ENCODE measurements at places on chromosomes 1 and 21.

- no peak for DNase-seq
Observed at GRCh38 chr1:68358439-68358838, 91.3 kb downstream of the RPE65 start.

DNA sequence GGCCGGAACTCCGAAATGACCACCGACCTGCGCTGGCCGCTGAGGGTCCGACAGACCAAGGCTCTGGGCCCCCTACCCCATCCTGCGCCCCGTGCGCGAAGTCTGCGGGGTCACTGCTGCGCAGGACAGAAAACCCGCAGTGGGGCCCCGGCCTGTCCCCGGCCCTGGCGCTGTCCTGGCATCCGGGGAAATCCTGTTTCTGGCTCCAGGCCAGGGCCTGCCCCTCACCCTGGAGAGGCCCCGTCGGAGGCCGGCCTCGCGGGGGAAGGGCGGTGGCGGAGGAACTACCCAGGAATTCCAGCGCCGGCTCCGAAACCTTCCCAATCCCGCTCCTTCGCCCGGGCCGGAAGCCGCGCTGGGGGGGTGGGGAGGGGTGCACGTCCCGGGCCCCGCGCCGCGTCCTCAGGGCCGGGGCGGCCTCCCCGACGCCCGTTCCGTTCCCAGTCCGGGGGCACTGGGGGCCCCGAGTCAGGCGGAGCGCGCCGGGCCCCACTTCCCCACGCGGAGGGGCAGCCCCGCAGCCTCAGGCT lies 77.0 kb downstream of the MORN1 start:
- DNase-seq, result peak; percentile 81

- DNase-seq, result no peak
Observed at GRCh38 chr1:61277121-61277690, 194.8 kb downstream of the NFIA start.

GRCh38 chr21:45411810-45412206 lies 6.8 kb downstream of the COL18A1 start:
- no peak for DNase-seq

GRCh38 chr1:9822897-9823692 lies 670 bp downstream of the CLSTN1 start:
- peak; percentile 21 for DNase-seq

GRCh38 chr1:8450312-8450711 lies 132.4 kb downstream of the SLC45A1 start:
- no peak for DNase-seq

DNA sequence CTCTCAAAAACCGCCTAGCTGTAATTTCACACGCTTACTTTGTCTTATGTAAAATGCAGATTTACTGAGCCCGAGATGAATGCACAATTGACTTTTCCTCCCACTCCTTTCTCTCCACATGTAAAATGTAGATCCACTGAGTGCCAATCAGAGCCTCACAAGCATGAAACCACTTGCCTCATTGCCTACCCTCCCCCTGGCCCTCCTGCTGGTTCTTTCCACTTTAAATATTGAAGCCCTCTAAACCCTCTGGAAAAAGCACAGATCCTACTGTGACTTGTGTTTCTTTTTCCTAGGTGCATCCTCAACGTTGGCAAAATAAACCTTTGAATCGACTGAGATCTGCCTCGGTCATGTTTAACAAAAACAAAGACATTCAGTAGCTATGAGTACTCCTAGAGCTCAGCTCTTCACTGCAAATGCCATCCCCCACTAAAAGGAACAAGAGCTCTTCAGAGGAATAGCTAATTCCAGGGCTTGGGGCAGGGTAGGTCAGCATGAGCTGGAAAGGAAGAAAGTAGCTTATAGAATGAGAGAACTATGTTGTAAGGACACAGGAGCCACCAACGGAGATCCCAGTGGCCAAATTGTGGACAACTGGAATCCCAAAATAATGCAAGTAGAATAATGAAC lies 365.5 kb upstream of the RUNX1 start:
- DNase-seq, result peak; percentile 52

DNA sequence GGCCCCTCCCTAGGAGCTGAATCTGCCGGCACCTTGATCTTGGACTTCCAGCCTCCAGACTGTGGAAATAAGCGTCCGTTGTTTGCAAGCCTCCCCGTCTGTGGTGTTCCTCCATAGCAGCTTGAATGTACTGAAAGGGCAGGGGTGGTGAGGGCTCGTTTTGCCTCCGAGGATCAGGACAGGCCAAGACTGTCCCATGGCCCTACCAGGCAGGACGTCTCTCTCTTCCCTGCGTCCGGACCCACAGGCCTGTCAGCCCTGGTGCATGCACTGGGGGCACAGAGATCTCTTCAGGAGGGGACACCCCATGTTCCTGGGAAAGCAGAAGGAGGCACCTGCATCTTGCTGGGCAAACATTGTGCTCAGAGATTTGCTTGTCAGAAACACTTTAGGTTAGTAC lies 156.3 kb upstream of the C1orf174 start:
- DNase-seq, result no peak

DNA sequence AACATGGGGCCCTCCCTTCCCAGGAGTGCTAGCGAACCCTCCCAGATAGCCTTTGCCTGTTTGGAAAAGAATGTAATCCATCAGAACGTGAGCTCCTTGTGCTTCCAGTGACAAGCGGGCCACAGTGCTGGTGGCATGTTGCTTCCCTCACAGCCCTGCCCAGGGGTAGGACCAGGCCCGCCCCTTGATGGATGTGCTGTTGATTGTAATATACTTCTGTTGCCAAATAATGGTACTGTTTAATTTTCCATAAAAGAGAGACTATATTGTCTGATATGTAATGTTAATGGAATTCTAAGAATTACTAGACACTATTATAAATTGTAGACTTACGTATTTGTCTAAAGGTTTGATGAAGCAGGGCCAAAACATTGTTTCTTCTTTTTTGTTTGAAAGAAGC lies 16.4 kb downstream of the ATP5PO start:
- no peak for DNase-seq

DNA sequence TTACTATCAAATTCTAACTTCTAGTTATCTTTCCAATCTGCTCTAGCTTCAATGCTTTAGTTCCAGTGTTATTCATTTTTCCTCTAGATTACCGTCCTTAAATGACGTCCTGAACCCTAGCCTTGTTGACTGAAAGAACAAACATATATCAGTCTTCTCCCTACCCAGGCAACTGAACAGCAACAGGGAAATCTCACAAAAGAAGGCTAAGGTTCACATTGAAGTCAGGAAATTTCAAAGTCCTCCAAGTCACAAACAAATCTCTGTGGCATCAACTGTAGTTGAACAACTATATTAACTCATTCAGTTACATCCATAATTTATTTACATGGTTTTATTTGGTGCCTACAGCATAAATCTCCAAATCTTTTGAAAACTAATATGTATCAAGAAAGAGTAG lies 19.5 kb downstream of the FOXJ3 start:
- no peak for DNase-seq

- DNase-seq, result peak; percentile 74
Observed at GRCh38 chr1:13808729-13809131, 108.7 kb downstream of the PRDM2 start.

- DNase-seq, result no peak
Observed at GRCh38 chr1:53539226-53539625, 80.0 kb downstream of the DMRTB1 start.

DNA sequence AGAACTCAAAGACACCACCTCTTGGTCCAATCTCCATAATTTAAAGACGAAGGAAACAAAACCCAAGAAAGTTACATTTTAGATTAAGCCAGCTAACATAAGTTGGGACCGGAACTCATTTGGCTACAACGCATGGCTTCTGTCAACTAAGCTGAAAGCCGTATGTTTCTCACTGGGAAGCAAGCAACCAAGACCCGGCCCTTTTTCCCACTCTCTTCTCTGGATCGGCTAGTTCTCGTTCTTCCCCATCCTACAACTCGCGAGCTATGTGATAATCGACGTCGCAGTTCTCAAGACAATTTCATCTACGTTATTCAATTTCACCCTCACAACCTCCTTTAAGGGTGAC lies 601 bp downstream of the CCT8 start:
- no peak for DNase-seq

- DNase-seq, result no peak
Observed at GRCh38 chr1:205585835-205586785, 45.7 kb downstream of the ELK4 start.

DNA sequence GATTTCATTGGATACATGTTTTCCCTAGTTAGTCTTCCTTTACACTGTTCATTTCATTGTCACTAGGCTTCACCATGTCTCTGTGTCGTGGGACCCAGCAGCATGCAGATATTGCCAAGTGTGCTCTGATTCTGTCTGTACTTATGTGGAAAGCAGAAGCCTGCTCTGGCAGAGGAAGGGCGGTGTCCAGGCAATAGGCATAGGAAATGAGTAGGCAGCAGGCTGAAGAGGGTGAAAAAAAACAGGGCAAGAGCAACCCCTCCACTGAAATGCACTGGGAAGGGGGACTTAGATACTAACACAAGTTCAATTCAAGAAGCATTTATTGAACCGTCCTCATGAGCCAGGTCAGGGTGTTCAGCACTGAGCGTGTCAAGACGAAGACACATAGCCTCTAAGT lies 85.2 kb upstream of the VAV3 start:
- no peak for DNase-seq

DNA sequence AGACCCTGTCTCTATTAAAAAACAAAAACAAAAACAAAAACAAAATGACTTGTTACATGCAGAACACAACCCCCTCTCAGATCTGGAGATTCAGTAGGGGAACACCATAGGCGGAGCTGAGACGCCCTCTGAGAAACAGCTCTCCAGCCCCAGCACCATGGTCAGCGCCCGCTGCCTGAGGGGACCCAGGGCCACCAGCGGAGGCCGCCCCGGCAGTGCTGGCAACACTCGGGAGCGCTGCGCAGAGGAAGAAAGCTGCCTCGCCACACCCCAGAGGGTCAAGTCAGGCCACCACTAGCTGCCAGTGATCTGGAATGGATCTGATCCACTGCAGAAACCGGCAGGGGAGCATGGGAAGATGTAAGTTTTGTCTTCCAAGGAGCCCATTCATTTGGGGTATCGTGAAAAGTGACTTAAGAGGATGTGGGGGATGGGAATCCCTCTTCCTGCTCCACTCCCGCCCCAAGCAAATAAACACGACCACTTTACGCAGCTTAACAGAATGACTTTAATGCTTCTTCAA lies 3.1 kb downstream of the ACTA1 start:
- peak; percentile 66 for DNase-seq

DNA sequence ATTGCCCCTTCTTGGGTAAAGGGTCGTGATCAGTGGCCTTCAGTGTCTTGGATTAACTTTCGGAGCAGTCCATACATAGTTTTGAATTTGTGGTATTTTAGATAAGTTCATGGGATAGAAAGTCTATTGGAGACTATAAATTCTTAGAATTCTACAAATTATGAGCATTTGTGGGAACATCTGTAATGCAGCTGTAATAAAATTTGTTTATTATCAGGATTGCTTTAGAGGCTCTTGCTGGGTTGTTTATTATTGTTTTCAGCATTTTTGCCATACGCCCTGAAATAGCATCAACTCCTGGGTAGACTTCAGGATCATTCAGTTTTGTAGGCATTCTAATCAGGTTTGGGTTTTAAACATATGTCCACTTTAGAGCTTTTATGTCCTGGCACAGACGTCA lies 16.1 kb downstream of the LAMC1 start:
- DNase-seq, result no peak

DNA sequence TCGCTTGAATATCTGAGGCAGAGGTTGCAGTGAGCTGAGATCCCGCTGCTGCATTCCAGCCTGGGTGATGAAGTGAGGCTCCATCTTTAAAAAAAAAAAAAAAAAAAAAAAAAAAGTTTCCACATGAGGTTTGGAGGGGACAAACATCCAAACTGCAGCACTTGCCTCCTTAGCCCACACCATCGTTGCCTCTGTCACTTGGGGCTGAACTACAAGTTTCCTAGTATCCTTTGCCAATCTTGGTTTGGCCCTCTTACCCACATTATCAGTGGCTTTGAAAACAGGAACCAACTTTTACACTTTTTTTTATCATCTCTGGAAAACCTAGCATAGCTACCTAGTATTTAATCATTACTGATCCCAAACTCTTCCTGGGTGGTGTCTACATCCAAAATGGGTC lies 59.2 kb downstream of the CLSTN1 start:
- DNase-seq, result no peak

DNA sequence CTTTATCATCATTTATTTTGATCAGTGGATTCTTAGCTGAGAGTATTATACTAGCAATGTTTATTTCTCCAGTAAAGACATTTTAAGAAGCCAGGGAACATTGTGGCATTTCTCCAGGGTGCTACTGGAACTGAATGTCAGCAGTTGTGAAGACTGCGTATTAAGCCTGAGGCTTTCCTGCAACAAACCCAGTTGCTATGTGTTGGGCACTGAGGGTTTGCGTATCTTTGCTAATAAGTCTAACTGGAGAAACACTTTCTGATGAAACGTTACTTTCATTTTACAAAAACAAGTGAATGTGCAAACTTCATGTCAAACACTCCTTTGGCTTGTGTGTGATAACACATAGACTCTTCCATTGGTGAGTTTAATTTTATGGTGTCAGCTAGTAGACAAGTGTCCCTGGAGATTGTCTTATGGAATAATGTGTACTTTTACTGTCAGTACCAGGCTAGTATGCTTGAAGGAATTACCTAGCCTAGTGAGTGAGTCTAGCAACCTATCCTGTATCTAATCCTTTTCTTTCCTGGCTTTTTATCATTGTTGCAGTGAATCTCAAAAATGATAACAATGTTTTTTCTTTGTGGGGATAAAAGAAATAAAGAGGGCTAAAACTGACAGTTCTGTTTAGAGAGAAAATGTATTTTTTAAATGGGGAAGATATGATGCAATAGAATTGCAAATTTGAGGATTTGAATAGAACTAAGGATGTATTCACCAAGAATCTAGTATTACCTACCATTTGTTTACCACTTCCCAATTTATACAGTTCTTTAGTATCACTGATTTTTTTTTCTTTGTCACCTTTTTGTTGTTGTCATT lies 70.1 kb downstream of the MTR start:
- DNase-seq, result no peak

GRCh38 chr1:173417563-173417962 lies 59.6 kb upstream of the PRDX6 start:
- no peak for DNase-seq

- peak; percentile 3 for DNase-seq
Observed at GRCh38 chr1:9009438-9010370, 16.5 kb downstream of the SLC2A7 start.

GRCh38 chr1:232353001-232353400 lies 276.9 kb downstream of the SIPA1L2 start:
- no peak for DNase-seq

DNA sequence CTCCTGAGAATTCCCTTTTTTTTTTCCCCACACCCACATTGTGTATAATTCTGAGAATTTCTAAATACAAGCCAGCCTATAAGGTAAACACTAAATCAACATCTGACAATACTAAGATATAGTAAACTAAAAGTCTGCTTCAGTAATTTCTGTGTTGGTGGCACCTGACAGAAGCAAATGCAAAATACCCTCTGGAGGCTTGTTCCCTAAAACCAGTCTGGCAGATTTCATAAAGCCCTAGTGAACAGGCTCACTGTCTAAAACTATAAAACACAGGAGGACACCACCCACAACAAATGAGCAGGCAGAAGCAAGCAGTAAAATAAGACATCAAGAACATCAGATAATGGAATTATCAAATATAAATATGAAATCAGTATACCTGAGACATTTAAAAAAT lies 11.5 kb downstream of the TRIM33 start:
- no peak for DNase-seq

GRCh38 chr1:29382851-29383745 lies 146.8 kb downstream of the PTPRU start:
- DNase-seq, result no peak
